ENCODE measurements at places on chromosomes 2 and 18. TPM values are rescaled to one million over a fixed set of nuclear protein-coding genes. Genes with fewer than 3 reads are reported as not detected.

SEPTIN10 gene
- 109 TPM for total RNA-seq

ELAC1 gene
- 6.3 TPM for total RNA-seq

ANKRD53 gene
- 0.52 TPM for total RNA-seq

RGPD4 gene
- total RNA-seq = not detected

DSG4 gene
- total RNA-seq = not detected

CNGA3 gene
- total RNA-seq = 0.52 TPM

Data from skeletal muscle tissue (tissue), 5 donors.